ENCODE measurements at places on chromosomes 2 and 18.

DNA sequence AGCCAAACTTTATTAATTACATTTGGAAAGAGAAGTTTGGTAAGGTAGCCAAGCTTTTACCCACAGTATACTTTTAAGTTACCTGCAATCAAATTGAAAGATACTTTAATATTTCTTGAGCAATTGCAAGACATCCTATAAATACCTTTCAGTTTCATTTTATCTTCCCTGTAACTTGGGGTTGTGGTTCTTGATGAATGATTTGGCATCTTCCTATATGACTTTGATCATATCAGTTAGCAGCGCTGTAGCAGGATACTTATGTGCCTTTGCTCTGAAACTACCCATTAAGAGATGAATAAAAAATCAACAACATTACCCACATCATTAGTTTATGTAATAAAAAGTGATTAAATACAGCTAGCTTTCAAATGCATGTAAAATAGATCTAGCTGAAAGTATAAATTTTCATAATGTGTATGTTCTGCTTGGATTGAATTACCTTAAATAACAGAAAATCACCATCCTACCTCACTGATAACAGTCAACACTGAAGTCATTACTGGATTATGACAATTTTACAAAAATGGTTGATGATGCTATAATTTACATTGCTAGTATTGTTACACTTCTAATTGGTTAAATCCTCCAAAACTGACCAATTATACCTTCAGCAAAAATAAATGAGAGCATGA is 50.4 kb downstream of the MMADHC start:
- no peak overlapping the region for H3K27ac ChIP-seq
- no peaks in the 10 kb centered on the region for H3K4me1 ChIP-seq
- H3K27me3 ChIP-seq: no peaks in the 10 kb centered on the region
- H3K4me3 ChIP-seq: no peak overlapping the region
- H3K36me3 ChIP-seq: no peaks in the 10 kb centered on the region
- no peak for DNase-seq

DNA sequence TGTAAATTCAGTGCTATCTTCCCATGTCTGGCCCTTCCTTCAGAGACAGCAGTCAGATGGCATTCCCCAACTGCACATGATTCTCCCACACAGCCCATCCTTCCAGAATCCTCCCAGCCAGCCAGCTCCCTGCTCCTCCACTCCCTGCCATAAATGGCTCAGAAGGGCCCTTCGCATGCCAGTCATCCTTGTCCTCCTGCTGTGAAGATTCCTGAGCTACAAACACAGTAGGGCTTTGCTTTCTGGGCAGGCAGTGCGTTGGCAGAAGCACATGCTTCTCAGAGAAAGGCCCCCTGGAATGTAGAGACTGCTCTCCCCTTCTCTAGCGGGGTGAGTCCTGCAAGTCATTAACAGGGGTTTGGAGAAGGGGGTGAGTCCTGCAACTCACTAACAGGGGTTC is 71.9 kb downstream of the TEX51 start:
- H3K27me3 ChIP-seq: peaks cover 45% of the 10 kb centered on the region
- H3K27ac ChIP-seq: no peak overlapping the region
- no peak for DNase-seq
- H3K36me3 ChIP-seq: no peaks in the 10 kb centered on the region

- no peak for DNase-seq
- no peak overlapping the region for H3K27ac ChIP-seq
- peaks cover 10% of the 10 kb centered on the region for H3K36me3 ChIP-seq
- no peaks in the 10 kb centered on the region for H3K27me3 ChIP-seq
Observed at GRCh38 chr2:33764551-33764950, 165.5 kb upstream of the FAM98A start.

DNA sequence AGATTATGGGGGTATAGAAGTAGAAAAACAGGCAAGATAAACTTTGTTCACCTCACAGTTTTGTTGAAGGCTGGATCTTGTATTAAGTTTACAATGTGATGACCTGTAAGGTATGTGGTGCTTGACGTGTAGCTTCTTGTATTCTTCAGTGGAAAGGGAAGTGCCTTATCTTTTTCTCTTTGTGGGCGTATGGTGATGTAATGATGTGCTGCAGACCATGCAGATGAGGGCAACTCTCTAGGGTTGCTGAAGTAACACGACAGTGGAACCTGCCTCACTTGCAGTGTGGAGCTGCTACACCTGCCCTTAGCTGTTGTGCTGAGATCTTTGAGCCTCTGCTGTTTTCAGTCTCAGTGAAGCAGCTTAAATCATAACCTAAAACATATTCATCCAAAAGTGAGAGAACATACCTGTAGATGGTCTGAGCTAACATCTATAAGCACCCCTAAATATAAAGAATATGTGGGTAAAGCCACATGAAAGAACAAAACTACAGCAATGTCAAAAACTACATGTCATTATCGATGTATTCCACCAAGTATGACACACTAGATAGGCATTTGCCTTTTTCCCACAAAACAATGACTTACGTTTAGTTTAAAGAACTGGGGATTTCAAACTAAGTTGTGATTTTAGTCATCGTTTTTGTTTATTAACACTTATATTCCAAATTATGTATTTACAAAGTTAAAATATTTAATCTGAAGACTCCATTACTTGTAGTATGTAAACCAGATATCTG is 1144.1 kb downstream of the CNTNAP5 start:
- H3K4me3 ChIP-seq: no peak overlapping the region
- DNase-seq: no peak
- H3K4me1 ChIP-seq: peaks cover 5% of the 10 kb centered on the region
- no peak overlapping the region for H3K27ac ChIP-seq
- H3K36me3 ChIP-seq: peaks cover 17% of the 10 kb centered on the region
- H3K27me3 ChIP-seq: peaks cover 3% of the 10 kb centered on the region

DNA sequence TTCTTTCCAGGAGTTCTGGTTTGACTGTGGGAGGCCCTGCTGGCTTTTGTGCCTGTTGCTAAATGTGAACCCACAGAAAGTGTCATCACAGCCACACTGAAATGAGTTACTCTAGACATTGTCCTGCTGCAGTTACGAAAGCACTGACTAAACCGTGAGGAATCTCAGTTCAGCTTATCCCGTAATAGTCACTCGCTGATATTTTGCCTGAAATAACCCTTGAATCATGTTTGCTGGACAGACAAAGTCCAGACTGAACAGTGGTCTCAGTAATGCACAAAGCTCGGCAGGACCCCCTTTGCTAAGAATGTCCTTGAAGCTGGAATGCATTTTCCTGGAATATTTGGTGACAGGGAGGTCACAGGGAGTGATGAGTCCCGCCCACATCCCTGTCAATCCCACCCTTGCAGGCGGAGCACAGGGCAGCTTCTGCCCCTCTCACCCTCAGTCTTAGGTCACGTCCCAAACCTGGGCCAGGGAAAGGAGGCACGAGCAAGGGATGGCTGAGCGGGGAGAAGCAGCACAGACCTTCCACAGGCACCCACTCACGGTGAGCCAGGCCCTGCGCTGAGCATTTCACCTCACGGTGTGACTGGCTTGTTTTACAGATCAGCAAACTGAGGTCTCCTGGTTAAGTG is 53.4 kb downstream of the ADI1 start:
- DNase-seq: no peak
- H3K36me3 ChIP-seq: peaks cover 17% of the 10 kb centered on the region
- no peak overlapping the region for H3K27ac ChIP-seq
- H3K4me1 ChIP-seq: peaks cover 23% of the 10 kb centered on the region
- no peaks in the 10 kb centered on the region for H3K27me3 ChIP-seq

DNA sequence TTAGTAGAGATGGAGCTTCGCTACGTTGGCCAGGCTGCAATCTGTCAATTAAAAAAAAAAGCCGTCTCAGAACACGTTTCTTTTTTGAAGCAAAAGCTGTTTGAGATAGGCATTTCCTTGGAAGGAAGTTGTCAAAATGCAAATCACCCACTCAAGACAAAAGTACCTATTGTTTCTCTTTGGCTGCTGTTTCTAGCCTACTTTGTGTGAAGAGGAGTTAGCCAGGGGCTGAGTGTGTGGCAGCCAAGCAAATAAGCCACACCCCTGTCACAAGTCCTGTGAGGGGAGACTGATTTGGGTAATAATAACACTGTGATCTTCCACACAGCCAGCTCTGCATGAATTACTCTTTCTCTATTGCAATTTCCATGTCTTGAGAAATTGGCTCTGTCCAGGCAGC is 47.4 kb upstream of the CDCA7 start:
- peak overlapping the region; percentile 91 for H3K27ac ChIP-seq
- H3K36me3 ChIP-seq: peaks cover 22% of the 10 kb centered on the region
- H3K4me1 ChIP-seq: peaks cover 51% of the 10 kb centered on the region
- H3K27me3 ChIP-seq: no peaks in the 10 kb centered on the region
- DNase-seq: no peak
- no peak overlapping the region for H3K4me3 ChIP-seq

DNA sequence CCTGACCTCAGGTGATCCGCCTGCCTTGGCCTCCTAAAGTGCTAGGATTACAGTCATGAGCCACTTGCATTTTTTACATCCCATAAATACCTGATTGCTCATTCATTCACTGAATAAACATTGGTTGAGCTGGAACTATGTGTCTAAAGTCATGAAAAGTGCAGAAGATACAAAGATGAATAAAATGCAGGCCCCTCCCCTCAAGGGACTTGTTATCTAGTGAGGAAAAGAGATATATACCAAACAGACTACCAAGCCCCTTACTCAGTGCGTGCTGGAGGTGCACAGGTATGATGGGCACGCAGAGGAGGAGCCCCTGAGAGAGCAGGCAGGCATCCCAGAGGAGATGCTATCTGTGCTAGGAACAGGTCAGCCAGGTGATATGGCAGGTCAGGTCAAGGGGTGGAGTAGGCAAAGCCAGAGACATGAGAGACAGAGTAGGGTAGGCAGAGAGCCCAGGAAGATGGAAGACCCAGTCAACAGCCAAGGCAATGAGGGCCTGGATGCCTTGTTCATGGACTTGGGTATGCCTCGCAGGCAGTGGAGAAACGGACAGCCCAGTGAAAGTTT is 7.7 kb downstream of the FHL2 start:
- peaks cover 9% of the 10 kb centered on the region for H3K36me3 ChIP-seq
- DNase-seq: no peak
- H3K27ac ChIP-seq: peak overlapping the region; percentile 47
- no peak overlapping the region for H3K4me3 ChIP-seq
- H3K27me3 ChIP-seq: no peaks in the 10 kb centered on the region

GRCh38 chr2:88724643-88725332 is 33.3 kb downstream of the RPIA start:
- H3K27me3 ChIP-seq: no peaks in the 10 kb centered on the region
- H3K4me1 ChIP-seq: peaks cover 16% of the 10 kb centered on the region
- no peak overlapping the region for H3K27ac ChIP-seq
- DNase-seq: no peak
- H3K36me3 ChIP-seq: peaks cover 43% of the 10 kb centered on the region

DNA sequence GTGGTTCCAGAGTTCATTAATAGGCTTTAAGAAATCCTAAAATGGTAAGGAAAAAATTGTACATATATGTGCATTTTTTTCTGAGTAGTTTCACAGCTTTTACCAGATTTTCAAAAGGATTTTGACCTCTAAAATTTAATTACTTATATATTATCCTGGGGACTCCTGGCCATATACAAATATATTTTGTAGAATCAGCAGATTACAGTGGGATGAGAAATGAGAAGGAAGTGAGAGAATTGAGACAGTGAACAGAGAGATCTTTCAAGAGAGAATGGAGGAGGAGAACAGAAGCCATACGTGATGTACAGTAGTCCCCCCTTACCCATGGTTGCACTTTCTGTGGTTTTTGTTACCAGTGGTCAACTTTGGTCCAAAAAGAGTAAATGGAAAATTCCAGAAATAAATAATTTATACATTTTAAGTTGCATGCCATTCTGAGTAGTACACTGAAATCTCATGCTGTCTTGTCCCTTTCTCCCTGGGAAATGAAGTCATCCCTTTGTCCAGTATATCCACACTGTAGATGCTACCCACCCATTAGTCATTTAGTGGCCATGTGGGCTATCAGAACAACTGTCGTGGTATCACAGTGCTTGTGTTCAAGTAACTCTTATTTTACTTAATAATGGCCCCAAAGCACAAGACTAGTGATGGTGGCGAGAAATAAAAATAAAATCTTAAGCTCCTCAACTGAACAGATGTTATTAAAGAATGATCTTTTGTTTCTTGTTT is 130.4 kb upstream of the MYO3B start:
- H3K27me3 ChIP-seq: no peaks in the 10 kb centered on the region
- DNase-seq: no peak
- no peak overlapping the region for H3K4me3 ChIP-seq
- no peaks in the 10 kb centered on the region for H3K36me3 ChIP-seq

- no peak for DNase-seq
- H3K4me3 ChIP-seq: no peak overlapping the region
- peaks cover 29% of the 10 kb centered on the region for H3K4me1 ChIP-seq
- H3K27ac ChIP-seq: no peak overlapping the region
Observed at GRCh38 chr18:42578792-42579191, 536.7 kb downstream of the RIT2 start.

GRCh38 chr2:238996331-238997136 is 148.6 kb downstream of the TWIST2 start:
- peaks cover 18% of the 10 kb centered on the region for H3K36me3 ChIP-seq
- H3K4me1 ChIP-seq: no peaks in the 10 kb centered on the region
- DNase-seq: no peak
- H3K27ac ChIP-seq: no peak overlapping the region
- peaks cover 5% of the 10 kb centered on the region for H3K27me3 ChIP-seq
- H3K4me3 ChIP-seq: no peak overlapping the region

DNA sequence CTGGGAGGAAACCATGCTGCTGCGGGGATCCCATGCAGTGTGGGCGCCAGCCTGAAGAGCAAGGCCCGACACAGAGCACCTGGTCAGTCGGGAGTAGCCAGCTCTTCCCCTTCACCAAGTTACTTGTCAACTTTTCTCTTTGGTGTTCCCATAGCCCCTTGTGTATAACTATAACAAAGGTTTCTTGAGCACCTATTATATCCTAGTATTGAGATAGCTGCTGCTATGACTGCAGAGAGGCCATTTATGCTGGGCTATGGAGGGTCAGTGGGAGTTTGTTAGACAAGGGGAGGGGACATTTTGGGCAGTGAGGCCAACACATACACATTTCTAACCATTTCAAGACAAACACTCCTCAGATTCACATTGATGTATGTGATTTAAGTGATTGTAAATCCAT is 10.8 kb downstream of the HK2 start:
- no peak overlapping the region for H3K4me3 ChIP-seq
- H3K36me3 ChIP-seq: peaks cover 3% of the 10 kb centered on the region

DNA sequence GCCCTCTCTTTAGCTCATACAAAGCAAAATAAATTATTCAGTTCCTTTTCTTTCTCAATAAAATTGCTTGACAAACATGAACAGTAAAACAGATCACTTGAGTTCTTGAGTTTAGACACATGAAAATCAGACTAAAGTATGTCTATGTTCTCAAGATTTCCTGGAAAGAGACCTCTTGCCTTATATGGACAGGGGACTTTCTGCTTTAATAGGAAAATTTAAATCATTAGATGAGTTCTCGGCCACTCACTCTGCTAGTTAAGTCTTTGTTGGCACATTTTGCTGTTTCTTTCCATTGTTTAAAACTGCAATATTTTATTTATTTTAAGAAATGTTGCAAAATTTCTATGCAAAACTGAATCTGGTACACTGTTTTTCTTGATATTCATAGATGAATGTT is 207.8 kb downstream of the RND3 start:
- H3K27ac ChIP-seq: no peak overlapping the region
- DNase-seq: no peak
- no peak overlapping the region for H3K4me3 ChIP-seq
